ENCODE measurements at places on chromosomes 4 and X.

DNA sequence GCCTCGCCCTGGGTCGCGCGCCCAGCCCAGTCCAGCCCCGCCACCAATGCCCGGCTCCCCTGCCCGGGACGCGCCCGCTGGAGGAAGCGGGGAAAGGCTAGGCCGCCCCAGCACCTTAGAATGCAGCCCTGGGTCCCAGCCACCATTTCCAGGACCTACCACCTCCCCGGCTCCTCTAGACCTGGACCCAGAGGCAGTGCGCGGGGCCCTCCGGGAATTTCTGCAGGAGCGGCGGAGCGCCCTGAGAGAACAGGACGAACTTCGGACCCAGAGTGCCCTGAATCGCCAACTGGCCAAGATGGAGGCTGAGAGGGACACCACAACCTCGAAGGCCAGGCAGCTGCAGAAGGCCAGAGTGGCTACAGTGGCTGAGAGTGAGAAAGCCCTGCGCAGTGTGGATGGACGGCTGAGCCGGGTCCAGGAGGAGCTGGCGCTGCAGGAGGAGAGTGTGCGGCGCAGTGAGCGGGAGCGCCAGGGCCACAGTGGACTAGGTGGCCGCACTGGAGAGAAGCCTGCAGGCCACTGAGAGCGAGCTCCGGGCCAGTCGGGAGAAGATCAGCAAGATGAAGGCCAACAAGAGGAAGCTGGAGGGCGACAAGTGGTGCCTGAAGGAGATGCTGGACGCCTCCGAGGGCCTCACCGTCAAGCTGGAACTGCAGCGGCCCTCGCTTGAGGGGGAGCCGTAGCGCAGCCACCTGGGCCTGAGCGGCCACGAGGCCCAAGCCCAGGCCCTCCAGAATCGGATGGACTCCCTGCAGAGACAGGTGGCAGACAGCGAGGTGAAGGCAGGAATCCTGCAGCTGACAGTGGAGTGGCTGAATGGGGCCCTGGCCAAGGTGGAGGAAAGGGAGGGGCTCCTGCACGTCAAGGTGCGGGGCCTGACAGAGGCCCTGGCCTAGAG lies 15.5 kb downstream of the SMIM10L2A start:
- DNase-seq, result no peak

DNA sequence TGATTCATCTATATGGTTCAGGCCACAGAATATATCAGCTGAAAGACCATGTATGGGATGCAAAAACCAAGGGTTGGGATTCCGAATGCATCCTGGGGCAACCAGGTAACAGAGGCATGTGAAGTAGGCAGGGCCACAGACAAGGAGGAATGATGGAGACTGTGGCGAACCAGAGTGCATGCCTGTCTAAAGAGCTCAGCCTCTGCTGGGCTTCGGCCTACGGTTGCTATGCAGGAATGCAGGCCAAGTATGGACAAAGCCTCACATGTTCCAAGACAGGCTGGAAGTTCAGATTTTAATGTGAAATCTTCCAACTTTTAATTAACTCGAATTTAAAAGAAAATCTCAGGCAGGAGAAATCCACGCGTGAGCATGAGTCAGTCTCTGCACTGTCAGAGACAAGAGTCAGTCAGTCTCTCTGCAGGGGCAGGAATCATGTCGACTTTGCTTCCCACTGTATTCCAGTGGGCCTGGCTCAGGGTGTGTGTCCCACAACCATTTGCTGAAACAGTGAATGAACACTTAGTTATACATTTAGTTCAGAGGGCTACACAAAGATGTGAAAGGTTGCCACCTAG lies 344.4 kb downstream of the UNC5C start:
- DNase-seq, result no peak

- DNase-seq, result no peak
Observed at GRCh38 chrX:138718941-138719340, 7.4 kb upstream of the FGF13 start.

DNA sequence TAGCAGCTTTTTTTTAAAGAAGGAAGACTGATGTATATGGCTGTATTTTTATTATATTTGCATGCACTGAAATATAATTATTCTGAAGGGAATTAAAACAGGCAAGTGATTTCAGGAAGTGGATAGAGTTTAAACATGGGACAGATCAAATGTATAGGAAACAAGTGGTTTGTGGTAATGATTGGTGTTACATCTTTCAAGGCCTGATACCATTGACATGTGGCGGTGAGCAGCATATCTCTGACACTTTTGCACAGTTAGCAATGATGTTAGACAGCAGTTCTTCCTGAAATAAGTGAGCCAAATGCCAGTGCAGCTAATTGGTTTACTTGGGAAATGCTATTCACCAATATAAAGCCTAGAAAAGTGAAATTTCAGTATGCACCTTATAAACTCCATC lies 272.1 kb downstream of the RPA4 start:
- DNase-seq, result no peak

GRCh38 chr4:168488869-168489274 lies 8.0 kb upstream of the PALLD start:
- no peak for DNase-seq

DNA sequence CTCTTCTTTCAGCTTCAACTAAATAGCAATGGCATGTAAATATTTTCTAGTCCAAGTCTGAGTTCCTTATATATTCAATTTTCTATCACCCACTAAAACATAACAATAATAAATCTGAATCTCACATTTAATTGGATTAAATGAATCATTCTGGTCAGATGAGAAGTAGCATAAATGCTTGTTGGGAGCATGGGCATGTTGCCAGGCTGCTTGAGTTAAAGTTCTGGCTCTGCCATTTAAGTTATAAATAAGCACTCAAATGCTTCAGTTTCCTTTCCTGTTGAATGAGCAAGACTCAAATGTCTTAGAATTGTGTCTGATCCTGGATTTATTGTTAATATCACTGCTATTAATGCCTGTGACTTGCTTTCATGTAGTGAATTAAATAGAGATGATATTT lies 496.3 kb downstream of the STPG2 start:
- no peak for DNase-seq

- DNase-seq, result no peak
Observed at GRCh38 chr4:84914686-84915395, 51.6 kb downstream of the WDFY3 start.

- peak; percentile 91 for DNase-seq
Observed at GRCh38 chr4:8917868-8918783, 46.5 kb upstream of the HMX1 start.

DNA sequence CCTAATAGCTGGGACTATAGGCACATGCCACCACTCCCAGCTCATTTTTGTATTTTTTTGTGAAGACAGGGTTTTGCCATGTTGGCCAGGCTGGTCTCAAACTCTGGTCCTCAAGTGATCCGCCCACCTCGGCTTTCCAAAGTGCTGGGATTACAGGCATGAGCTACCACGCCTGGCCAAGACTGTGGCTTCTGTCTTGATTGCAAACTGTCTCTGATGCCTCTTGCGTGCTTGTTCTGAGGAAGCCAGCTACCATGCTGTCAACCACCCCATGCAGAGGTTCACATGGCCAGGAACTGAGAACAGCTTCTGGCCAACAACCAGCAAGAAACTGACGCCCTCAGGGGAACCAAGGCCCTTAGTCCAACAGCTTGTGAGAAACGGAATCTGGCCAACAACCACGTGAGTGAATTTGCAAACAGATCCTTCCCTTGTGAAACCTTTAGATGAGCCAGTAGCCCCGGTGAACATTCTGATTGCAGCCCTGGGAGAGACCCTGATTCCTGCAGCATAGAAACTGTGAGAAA lies 71.2 kb downstream of the SUPT20HL2 start:
- DNase-seq, result peak; percentile 92

- no peak for DNase-seq
Observed at GRCh38 chrX:11759172-11759460, 1.1 kb downstream of the MSL3 start.

- DNase-seq, result no peak
Observed at GRCh38 chrX:9241427-9241826, 207.5 kb upstream of the FAM9B start.

DNA sequence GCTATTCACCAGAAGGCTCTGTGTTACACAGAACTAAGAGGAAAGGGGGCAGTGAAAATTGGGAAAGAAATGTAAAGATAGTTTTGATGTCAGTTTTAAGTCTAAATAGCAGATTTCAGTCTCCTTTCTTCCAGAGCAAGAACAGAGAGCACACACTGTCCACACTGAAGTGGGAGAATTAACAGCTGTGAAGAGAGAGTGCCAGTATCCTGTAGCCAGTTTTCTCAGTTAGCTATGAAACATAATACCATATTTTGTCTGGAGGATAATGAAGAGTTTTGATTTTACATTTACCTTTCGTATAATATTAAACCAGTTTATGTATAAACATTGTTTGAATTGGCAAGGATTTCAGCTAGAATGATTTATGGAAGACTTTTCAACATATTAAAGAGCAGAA lies 35.1 kb downstream of the FBXO8 start:
- DNase-seq, result no peak

DNA sequence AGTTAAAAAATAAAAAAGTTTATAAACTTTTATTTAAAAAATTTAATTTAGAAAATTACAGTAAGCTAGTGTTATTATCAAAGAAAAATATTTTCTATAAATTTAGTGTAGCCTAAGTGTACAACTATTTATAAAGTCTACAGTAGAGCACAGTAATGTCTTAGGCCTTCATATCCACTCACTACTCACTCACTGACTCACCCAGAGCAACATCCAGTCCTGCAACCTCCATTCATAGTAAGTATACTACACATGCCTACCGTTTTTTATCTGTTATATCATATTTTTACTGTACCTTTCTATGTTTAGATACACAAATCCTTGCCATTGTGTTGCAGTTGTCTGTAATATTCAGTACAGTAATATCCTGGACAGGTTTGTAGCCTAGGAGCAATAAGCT lies 129.0 kb upstream of the FAM47B start:
- DNase-seq, result no peak

DNA sequence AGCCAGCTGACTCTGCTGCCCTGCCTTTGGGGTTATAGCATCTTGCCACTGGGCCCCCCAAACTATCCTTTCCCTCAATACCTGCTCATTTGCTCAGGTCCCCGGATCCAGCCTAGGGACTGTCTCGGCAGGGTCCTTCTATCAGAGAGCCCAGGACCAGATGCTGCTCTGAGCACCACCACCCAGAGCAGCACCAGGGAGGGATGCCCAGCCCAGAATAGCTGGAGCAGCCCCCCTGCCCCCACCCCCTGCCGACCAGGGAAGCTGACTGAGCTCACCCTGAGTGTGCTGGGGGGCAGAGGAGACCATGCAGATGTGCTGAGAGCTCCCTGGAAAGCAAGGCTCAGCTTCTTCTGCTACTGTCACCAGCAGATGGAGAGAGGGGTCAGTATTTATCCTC lies 103.6 kb upstream of the IGSF1 start:
- no peak for DNase-seq

- DNase-seq, result peak; percentile 85
Observed at GRCh38 chrX:84188320-84188834, 378 bp upstream of the RPS6KA6 start.

GRCh38 chrX:52933976-52934703 lies 24.2 kb downstream of the FAM156A start:
- no peak for DNase-seq

DNA sequence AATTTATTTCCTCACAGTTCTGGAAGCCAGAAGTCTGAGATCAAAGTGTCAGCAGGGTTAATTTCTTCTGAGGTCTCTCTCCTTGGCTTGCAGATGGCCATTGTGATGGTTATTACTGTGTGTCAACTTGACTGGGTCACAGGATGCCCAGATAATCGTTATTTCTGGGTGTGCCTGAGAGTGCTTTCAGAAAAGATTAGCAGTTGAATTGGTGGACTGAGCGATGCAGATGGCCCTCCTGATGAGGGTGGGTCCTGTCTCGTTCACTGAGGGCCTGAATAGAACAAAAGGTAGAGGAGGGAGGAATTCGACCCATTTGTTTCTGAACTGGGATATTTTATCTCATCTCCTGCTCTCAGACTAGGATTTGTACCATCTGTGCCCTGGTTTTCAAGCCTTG lies 15.7 kb downstream of the SMIM43 start:
- DNase-seq, result no peak
